ENCODE measurements at places on chromosomes 1 and 21. TPM values are rescaled to one million over a fixed set of nuclear protein-coding genes. Genes with fewer than 3 reads are reported as not detected.

Gene CFAP74
- not detected for total RNA-seq

Gene C1orf210
- not detected for total RNA-seq

Gene NHLH1
- total RNA-seq = not detected

Gene CCDC181
- 0.91 TPM for total RNA-seq

Gene SPRR2B
- not detected for total RNA-seq

Gene EFNA1
- 96.1 TPM for total RNA-seq

Gene KRTAP11-1
- not detected for total RNA-seq
